ENCODE measurements at places on chromosomes 3 and 15.
A peak's percentile ranks its signal among the peaks of the same experiment; 100 is the strongest.

GRCh38 chr3:193446965-193447602, 68.5 kb upstream of the ATP13A5 start:
- DNase-seq, result no peak

DNA sequence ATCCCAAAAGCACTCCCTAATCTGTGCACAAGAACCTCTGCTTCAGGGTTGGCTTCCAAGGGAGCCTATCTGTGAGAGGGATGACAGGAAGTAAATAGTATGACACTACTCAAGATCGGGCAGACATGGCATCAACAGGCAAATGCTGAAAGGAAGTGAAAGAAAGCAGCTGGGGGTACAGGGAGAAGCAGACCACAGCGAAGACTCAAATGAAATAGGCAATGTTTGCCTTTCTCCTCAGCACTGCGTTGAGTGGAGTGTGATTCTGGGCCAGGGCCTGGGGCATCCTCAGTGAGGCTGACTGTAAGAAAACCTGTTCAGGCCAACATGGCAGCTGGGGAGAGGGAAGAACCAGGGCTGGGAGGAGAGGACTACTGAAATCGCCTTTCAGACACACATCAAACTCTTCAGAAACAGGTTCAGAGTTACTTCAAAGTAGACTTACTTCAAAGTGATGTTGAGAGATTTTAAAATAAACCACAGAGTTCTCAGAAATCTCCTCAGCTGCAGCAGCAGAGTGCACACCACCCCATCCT, 96.6 kb downstream of the SLC9A9 start:
- no peak for DNase-seq

DNA sequence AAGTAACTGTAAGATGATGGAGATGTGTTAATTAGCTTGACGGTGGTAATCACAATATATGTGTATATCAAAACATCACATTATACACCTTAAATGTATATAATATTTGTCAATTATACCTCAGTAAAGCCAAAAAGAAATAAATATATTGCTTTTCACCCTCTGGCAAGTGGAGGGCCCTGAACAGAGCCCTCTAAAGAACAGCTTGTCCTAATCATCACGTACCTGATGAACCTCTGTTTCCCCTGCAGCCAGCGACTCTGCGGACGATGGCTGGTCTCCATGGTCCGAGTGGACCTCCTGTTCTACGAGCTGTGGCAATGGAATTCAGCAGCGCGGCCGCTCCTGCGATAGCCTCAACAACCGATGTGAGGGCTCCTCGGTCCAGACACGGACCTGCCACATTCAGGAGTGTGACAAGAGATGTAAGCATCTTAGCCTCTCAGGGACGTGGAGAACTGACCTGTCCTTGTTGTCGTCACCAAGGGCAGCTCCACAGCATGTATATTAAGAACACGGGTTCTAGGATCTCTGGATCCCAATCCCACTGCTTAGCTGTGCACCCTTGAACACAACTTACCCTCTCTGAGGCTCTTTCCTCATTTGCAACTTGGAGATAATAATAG, 6.3 kb downstream of the THBS1 start:
- no peak for DNase-seq

- DNase-seq, result peak; percentile 50
Measured at GRCh38 chr15:84702961-84703482, 12.9 kb downstream of the SEC11A start.

DNA sequence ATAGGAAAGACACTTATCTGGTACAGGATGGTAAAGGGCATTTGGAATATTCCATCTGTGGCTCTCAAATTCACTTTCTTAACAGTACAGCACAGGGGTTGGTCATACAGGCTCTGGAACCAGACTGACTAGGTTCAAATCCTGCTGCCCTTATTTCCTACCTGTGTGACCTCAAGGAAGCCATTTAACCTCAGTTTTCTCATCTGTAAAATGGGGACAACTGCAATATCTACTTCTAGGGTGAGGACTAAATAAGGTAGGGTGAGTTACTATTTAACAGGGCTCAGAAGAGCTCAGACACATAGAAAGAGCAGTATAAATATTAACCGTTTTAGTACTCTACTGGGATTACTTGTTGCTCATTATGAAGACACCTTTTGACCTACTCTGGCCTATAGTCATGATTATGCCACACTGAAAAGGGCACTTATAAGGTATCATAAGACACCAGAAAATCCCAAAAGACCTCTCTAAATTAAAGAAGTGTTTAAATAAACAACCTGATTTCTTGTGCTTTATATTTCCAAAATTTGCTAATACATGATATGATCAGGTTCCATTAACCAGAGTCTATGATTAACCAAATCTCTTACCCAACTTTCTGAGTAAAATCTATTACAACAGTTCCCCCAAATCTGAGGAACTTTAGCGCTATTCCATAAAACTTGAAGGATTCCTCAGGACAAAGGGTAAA, 6.5 kb downstream of the RFTN1 start:
- DNase-seq, result no peak

- DNase-seq, result peak; percentile 64
Measured at GRCh38 chr15:52486003-52486996, 42.4 kb downstream of the MYO5A start.

- no peak for DNase-seq
Measured at GRCh38 chr3:194007592-194008337, 128.2 kb upstream of the HES1 start.

DNA sequence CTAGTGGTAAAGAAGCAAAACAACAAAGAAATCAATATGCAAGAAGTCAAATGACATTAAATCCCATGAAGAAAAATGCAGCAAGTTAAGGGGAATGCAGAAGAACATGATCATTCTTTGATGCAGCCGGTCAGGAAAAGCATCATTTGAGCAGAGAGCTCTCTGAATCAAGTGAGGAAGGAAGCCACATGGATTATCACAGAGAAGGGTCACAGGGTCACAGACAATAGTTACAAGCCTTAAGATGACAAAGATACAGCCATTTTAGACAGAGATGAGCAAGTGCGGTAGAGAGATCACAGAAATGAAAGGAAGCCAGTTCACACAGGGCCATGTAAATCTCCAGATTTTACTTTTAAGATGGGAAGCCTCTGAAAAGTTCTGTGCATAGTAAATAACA, 43.9 kb downstream of the UBE3A start:
- no peak for DNase-seq

- DNase-seq, result peak; percentile 26
Measured at GRCh38 chr3:132726341-132726823, 4.2 kb upstream of the NPHP3 start.

DNA sequence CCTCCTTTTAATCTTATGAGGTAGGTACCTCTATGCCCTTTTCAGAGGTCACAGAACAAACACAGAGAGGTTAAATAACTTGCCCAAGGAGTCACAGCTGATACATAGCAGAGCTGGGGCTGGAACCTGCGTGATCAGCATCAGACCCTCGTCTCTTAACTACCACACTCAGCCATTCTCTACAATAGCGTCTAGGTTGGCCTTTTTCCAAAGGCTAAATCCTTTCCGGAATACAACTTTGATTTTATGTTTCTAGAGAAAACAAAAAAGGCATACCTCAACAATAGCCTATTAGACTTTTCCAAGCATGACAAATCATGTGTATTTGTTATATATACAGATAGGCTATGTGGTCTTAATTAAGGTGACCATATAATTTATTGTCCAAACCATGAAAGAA, 187.2 kb downstream of the RORA start:
- no peak for DNase-seq

GRCh38 chr3:41111011-41111410, 88.3 kb upstream of the CTNNB1 start:
- DNase-seq, result no peak

DNA sequence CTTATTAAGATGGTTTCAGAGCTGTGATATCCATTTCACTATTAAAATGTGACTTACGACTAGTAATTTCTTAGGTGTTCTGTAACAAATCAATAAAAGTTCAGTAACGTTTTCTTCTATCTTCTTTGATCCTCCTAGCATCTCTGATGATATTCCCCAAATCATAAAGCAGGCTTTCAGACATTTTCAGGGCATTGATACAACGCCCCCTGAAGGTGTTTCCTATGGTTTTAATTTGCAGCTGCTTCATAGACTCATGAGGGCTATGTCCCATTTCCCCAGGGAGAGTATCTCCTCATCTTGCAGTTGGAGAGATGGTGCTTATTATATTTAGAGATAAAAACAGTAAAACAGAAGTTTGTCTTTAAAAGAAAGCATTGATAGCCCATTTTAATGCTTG, 246.8 kb upstream of the CNTN3 start:
- no peak for DNase-seq

DNA sequence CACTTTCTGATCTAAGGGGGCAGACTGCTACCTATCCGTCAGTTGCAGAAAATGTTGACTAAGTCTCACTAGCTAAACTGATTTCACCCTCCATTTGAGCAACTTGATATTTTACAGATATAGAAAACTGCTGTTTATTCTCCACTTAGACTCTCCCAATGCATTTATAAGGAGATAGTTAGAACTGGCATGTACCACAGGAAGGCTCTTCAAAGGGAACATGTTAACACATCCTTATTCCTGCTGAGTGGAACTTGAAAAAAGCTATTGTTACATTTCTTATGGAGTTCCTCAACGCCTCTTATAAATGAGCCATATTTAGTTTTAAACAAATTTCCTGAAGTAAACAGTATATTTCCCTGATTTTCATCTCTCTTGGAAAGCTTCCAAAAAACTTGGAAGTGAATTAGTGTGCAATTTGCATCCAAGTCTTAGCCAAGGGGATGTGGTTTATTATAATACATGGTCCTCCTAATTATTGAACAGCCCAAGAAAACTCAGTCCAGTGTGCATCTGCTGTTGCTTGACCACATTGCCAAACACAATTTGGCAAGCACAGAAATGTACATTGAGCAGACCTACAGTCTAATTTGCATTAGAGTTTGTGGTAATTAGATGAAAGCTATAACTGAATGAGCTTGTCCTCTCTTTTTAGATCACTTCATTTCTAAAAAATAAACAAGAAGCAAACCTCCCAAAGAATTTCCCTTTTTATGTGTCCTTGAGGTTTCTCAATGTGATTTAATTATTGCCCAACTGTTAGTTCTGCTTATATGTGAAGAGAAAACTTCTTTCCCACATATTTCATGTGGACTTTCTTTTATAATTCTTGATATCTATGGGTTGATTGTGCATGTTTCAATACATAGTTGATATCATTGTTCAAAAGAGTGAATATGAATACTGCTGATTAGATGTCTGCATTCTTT, 72.6 kb upstream of the DPH6 start:
- no peak for DNase-seq
